ENCODE measurements at places on chromosomes 12 and 14.

DNA sequence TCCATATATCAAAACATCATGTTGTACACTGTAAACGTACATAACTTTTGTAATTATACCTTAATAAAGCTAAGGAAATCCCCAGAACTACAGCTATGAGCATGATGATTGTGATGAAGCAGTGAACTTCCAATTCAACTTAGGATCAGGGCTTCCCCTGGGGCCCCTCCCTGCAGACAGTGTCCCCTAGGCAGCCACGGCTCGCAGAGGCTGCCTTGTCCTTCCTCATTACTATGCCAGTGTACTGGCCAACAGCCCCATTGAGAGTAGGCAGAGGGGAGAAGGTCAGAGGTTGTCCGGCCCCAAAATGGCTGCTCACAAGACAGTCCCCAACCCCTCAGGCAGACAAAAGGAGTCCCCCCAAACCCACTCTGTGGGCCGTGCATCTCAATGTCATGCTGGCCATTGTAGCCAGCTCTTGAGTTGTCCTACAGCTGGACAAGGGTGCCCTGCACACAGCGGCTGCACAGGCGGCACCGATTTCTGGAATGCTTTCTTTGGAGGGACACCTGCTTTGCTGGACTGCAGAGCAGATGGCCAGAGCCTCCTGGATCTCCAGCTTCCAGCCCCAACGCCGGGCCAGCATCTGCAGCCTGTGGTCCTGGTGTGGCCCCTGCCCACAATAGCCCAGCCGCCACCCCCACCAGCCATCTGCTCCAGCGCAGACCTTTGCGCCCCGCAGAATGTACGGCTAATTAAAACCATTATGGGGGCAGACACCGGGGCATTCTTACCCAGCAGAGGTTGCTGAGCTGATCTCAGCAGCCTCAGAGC is 46.1 kb downstream of the NIN start:
- DNase-seq: no peak

GRCh38 chr14:34350903-34351302 is 111.1 kb downstream of the SPTSSA start:
- DNase-seq: no peak

GRCh38 chr14:80585506-80585835 is 356.1 kb downstream of the CEP128 start:
- no peak for DNase-seq

DNA sequence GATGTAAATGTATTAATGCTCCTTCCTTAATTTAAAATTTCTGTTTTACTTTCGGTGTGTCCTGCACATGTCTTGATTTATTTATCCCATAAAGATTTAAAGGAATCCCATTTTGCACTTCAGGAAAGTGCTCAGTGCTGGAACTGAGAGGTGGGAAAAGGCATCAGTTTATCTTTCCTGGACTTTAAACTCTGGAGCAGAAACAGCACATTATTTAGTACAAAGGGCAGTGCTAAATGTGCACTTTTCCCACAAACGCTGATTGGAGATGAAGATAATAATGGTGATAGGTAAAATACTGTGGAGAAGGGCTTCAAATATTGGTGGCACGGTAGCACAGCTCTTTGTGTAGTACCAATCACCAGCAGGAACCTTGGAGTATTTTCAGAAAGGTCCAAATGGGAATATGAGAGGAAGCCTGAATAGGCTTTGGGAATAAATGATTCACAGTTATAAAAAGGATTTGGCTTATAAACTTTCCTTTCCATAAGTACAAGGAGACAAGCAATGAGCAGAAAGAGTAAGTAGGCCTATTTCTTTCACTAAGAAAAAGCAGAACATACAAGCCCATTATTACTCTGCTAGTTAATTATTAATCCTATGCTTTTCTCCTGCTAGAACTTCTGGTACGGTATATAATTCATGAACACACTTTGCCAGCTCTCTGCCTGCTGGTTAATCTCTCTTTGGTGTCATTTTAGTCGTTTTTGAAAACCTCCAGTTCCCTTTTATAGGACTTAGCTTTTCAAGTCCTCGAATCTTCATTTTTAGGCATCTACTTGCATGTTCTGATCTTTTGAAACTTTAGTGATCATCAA is 58.3 kb downstream of the SLC15A5 start:
- DNase-seq: no peak

GRCh38 chr12:6547987-6548386 is 7.9 kb downstream of the IFFO1 start:
- DNase-seq: no peak

DNA sequence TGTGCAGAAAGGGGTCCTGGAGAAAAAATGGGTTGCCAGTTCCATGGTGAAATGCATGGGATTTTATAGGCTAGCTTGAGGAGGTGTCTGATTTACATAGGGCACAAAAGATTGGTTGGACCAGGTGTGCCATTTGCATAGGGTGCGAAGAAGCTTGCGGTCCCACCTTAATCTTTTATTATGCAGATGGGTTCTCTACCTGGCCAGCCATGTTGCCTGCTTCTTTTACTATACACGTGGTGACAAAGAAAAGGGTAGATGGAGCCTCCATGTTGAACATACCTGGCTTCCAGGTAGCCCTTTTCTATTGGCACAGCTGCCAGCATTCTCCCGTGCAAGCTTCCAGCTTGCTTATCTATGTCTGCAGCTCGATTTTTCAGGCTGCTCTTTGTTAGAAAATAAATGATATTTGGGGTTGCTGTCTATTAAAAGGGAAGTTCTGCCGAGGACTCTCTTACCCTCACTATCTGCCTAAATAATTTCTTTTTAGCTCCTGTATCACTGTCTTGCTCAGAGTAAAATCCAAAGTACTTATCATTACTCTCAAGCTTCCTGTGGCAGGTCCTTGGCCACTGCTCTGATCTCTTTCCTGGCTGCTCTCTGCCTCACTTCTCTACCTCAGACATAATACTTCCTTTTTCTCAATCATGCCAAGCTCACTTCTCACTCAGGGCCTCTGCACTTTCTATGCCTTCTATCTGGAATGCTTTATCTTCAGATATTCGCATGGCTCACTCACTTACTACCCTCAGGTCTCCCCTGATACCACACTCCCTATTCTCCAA is 216.0 kb upstream of the DAAM1 start:
- no peak for DNase-seq

DNA sequence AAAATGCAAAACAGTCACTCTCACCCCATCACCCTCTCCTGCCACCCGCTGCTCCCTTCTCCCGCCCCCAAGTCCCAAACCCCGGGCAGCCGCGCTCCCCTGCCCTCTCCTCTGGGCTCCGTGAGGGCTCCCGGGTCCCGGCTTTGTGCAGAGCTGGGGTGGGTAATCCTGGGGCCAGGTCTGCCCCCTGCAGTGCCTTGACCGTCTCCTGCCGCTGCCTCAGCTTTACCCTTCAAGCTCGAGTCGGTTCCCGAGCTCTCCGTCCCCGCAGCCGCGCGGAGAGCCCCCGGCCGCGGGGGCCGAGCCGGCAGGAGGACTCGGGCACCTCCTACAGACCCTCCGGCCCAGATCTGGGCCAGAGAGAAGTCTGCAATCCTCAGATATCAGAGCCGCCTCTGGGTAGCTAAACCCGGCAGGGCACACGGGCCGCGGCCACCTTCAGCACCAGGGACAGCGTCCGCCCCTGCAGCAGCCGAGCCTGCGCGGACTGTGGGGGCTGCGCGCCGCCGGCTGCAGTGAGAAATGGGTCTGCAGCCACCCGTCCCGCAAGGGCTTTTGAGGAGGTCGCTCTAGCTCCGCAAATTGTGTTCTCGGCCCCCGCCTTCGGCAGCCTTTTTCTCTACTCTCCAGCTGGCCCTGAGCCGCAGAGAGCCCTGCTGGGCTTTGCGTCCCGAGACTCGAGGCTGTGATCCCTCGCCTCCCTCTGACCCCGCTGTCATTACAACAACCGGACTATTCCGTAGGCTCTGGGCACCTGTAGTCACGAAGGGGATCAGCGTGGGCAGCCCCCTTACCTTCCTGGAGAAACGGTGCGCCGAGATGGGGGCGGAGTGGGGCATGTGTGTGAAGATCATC is 1.2 kb downstream of the PRMT8 start:
- no peak for DNase-seq

DNA sequence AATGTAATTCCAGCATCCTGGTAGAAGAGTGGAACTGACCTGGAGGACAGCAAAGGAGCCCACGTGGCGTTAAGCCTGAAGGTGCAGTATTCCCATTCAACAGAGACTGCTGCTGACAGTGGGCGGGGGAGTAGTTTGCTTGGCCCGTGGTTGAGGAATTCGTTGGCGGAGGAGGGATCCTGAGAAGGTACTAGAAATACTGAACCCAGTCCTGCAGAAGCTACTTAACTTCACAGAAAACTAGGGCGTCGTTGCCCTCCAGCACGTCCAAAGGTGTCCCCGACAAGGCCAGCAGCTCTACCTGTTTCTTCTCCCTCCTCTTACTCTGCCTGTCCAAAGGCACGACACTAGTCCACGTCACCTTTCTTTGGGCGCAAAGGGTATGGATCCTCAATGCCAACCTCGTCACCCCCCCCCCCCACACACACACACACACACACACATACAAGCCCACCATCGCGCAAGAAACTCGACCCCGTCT is 303 bp downstream of the PUS7L start:
- no peak for DNase-seq

GRCh38 chr12:128817111-128818015 is 6.4 kb downstream of the SLC15A4 start:
- peak; percentile 56 for DNase-seq

GRCh38 chr12:6193853-6194815 is 6.1 kb upstream of the CD9 start:
- DNase-seq: peak; percentile 59

DNA sequence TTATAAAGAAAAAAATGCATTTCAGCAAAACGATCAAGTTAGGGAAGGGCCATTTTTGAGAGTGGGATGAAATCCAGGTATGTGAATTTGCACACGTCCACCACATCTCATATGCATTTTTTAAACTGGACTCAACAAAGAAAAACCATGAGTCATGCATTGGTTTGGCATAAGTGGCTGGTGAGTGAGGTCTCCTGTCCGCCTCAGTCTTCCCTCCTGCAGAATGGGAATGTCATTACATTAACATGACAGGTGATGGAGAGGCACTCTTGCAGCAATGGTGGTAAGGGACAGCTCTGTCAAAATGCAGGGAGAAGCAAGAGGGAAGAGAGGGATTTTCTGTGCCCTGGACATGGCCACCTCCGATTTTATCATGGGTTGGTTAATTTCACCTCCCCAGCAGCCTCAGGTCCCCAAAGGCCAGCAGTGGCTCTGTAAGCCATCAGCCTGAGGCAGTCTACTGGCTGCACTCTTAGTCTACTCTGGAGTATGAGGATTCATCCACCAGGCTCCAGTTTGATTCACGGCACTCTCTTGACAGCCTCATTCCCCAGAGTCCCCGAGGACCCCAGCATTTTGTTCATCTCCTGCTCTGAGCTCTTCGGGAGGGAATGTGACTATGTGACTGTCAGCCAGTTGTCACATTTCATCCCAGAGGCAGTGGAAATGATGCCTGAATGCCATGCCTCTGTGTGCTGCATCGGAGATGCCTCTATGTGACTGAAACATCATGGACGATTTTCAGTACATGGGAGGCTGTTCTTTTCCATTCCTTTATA is 17.1 kb upstream of the PWP1 start:
- DNase-seq: no peak

- no peak for DNase-seq
Observed at GRCh38 chr14:103630364-103631108, 1.5 kb downstream of the KLC1 start.

DNA sequence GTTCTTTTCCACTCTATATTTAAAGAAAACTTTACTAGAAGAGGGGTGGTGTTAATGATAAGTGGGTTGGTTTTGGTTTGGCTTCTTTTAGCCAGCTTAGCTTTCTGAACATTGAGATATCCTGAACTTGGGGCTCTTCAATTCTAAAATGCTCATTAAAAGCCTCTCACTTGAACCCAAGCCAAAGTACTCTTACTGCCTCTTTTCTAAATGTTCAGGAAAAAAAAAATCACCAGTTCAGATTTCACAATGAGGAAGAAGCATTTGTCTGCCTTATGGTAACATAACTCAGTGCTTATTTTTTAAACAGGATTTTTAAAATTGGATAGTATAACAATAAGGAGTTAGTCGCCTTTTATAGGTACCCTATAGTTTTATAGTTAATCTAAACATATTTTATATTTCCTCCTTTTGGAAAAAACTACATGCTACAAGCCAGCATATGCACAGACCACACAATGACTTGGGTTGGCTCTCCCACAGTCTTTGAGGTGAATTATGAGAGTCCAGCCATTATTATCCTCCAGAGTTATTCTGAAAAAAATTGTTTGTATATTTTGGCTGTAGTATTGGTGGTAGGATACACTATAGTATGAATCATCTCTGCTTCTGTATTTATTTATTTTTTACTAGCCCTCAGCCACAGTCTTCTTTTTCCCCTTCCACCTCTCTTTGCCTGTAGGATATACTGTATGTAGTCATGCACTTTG is 195.5 kb upstream of the TMPO start:
- no peak for DNase-seq

DNA sequence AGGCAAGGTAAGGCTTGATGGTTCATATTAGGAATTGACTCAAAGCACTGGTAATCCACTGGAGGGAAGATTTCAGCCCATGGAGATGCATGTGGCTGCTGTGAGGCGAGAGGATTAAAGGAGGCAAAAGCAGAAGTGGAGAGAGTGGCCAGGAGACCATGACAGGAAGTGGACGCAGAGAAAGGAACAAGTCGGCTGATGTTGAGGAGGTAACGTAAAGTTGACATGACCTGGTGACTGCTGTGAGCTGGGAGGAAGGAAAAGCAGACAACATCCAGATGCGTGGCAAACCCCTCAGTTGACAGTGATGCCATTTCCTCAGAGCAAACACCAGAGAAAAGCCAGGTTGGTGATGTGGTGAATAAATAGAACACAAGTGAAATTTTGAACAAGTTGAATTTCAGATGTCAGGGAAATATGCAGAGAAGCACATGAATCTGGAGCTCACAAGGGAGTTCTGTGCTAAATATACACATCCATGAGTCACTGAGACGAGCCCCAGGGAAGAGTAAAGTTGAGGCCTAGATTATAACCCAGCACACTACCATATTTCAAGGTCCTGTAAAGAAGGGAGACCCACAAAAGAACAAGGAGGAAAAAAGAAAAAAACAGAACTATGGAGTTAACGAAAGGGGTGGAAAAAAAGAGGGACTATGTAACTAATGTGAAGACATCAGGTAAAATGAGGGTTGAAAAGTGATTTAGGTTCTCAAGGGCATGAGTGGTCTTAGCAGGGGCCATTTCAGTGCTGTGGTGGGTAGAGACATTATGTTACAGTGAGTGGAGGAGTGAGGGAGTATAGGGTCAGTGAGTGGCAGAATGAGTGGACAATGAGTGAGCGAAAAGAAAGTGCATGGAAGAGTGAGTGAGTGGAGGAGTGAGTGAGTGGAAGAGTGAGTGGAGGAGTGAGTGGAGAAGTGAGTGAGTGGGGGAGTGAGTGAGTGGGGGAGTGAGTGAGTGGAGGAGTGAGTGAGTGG is 61.6 kb upstream of the GZMB start:
- peak; percentile 61 for DNase-seq

GRCh38 chr12:133130808-133131128 is 341 bp downstream of the ZNF10 start:
- DNase-seq: no peak

DNA sequence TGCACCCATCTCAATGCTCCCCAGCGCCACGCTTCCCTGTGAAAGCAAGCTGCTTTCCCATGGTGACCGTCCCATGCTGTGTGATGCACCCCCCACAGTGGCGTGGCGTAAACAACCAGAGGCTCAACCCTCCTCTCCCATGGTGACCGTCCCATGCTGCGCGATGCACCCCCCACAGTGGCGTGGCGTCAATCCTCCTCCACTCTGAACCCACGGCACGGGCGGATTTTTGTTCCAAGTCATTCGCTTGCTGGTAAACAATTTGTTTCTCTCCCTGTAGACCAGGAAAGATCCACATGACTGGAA is 8.9 kb downstream of the STX2 start:
- DNase-seq: no peak

- no peak for DNase-seq
Observed at GRCh38 chr12:53961025-53961761, 6.5 kb downstream of the HOXC12 start.
